ENCODE measurements at places on chromosomes 5 and 9. TPM values are rescaled to one million over a fixed set of nuclear protein-coding genes. Genes with fewer than 3 reads are reported as not detected.

- no peak for DNase-seq
Observed at GRCh38 chr5:112576298-112576925, 157.3 kb upstream of the EPB41L4A start.

- no peak for DNase-seq
Observed at GRCh38 chr5:29697278-29697677, 1496.2 kb upstream of the CDH6 start.

GRCh38 chr5:13658152-13658551, 286.3 kb downstream of the DNAH5 start:
- no peak for DNase-seq

- DNase-seq = no peak
Observed at GRCh38 chr5:76388791-76389512, 14.1 kb upstream of the IQGAP2 start.

- no peak for DNase-seq
Observed at GRCh38 chr9:124693403-124693802, 77.7 kb downstream of the NR6A1 start.

GRCh38 chr5:137226081-137226480, 273.0 kb downstream of the SPOCK1 start:
- no peak for DNase-seq

Gene PKD2L2
- not detected for total RNA-seq

All from upper lobe of left lung (tissue), 6 donors.